ENCODE measurements at places on chromosomes 3 and 15.

DNA sequence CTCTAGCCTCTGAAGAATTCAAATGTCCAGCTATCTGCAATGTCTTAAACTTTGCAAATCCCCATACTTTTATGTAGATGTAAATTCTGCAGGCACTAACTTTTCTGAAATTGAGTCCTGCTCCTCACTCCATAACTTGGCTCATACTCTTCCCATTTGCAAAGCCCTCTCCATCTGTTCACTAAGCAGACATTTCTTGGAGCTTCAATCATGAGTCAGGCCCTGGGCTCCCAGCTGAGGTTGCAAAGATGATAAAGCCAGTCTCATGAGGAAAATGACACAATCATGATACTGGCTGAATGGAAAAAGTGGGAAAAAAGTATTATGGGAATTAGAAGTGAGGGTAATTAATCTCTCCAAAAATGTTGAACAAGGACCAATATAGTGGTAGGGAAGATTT, 507.6 kb downstream of the NR2F2 start:
- DNase-seq, result no peak

DNA sequence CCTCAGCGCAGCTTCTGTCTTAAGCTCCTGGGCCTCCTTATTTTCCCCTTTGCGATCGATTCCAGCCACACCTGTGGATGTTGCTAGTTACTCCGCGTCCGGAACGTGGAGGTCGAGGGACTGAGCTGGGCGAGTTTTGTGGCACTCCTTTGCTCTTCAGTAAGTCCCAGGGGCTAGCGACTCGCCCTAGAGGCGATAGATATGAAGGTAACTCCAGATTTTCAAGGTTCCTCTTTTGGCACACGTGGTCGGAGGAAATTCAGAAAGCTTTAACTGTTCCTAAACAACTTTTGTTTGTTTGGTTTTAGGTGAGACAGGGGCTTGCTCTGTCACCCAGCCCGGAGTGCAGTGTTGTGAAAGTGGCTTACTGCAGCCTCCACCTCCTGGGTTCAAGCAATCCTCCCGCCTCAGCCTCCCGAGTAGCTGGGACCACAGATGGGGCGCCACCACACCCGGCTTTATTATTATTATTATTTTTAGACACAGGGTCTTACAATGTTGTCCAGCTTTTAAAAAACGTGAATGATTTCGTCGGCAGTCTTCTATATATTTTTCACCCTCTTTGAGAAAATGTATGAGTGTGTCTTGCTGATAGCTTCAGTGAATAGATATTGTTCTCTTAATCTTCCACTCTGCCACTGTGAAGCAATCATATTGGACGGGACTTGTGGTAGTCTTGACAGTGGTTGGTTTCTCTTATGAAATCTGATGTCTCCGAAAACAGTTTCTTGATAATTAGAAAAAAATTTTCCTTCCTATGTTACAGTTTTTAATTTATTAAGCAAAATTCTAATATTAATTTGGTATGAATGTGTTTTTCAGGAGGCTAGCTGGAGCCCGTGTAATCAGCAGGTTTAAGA, 785 bp downstream of the MFSD1 start:
- no peak for DNase-seq

GRCh38 chr15:27167738-27168137, 196.8 kb downstream of the GABRG3 start:
- no peak for DNase-seq

- no peak for DNase-seq
Measured at GRCh38 chr3:44031387-44032380, 210.0 kb upstream of the TOPAZ1 start.

- no peak for DNase-seq
Measured at GRCh38 chr3:43733459-43734384, 43.0 kb downstream of the ABHD5 start.

- peak; percentile 49 for DNase-seq
Measured at GRCh38 chr3:122560680-122561079, 3.4 kb downstream of the PARP9 start.

DNA sequence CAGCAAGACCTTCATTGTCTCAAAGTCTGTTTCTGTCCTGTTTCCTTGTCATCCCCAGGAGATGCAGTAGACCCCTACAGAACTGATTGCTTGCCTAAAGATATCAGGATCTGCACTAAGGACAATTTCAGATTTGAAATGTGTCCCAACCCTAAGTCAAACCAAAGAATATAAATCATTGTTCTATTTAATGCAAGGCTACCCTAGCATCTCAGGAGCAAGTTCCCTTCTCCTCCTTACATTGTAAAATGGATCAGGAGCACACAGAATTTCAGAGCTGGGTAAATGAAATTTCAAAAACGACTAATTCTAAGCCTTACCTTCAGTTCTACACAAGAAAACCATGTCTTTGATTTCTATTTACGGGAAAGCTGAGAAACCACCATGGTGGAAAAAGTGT, 360.9 kb upstream of the KCNH8 start:
- DNase-seq, result no peak

- DNase-seq, result no peak
Measured at GRCh38 chr3:14282001-14282705, 103.5 kb downstream of the LSM3 start.

- no peak for DNase-seq
Measured at GRCh38 chr3:141456301-141456625, 30.6 kb upstream of the RASA2 start.

GRCh38 chr15:87715252-87715651, 541.3 kb downstream of the NTRK3 start:
- no peak for DNase-seq

DNA sequence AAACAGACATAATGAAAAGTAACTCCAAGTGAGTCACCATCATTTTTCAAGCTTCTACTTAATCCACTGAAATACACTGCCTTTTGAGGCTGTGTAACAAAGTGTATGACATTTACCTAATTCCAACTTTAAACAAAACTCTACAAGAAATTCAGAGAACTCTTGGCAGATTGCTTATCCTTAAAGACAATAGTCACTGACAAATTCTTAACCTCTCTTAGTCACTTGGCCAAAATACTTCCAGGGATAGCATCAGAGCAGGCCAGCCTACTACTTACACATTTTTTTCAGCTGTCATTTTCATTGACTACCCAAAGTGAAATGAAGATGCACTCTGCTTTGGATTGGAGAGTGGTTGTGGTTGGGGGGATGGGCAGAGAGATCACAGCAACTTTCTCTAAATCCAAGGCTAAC, 3.6 kb downstream of the WWTR1 start:
- no peak for DNase-seq

- peak; percentile 7 for DNase-seq
Measured at GRCh38 chr3:81581966-81582599, 179.4 kb downstream of the GBE1 start.

- DNase-seq, result no peak
Measured at GRCh38 chr3:49004352-49005302, 2.6 kb upstream of the WDR6 start.

DNA sequence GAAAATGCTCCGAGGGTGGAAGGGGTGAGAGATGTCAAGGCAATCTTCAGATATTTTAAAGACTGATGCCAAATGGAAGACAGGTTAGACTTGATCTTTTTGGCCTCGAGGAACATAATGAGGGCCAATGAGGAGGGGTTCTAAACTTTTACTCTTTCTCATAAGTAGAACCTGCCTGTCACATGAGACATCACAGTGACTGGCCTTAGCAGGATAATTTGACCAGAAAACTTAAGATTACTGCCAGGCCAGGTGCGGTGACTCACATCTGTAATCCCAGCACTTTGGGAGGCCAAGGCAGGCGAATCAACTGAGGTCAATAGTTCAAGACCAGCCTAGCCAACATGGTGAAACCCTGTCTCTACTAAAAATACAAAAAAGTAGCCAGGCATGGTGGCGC, 12.2 kb downstream of the TM4SF4 start:
- DNase-seq, result no peak

- no peak for DNase-seq
Measured at GRCh38 chr3:138809500-138810256, 25.1 kb downstream of the PIK3CB start.

DNA sequence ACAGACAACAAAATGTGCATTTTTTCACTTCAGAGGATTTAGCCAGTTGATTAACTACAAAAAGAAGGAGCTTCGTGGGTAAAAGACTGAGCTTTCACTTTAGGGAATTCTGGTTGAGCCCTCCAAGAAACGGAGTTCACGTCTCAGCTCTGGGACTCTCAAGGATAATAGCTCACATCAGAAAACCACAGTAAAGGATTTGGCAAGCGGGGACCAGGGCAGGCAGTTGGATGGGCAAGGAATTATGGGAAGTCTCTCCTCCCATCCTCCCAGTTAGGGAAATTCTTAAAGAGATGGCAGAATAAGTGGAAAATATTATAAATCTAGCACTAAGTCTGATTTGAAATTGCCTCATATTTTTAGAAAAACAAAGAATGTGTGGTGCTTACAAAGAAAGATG, 188.3 kb upstream of the EOMES start:
- no peak for DNase-seq

GRCh38 chr15:31852933-31853799, 177.1 kb upstream of the CHRNA7 start:
- no peak for DNase-seq

GRCh38 chr3:37993460-37993819, 2.9 kb downstream of the VILL start:
- no peak for DNase-seq

DNA sequence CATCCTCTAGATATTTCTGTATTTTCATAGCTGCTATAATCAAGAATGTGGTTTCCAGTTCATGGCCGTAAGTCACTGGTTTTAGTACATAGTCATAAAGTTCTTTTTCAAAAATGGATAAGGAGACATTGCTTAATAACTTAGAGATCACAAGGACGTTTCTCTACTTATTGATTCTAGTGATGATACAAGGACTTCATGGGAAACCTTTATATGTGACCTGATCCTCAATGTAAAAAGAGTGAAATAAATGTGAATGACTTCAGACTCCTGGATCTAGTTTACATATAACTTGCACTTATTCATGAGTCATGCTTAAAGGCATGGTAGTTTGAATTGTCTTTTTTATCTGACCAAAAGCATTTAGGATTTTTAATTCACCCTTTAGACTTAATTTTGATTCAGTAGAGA, 35.2 kb downstream of the TSC22D2 start:
- no peak for DNase-seq

- DNase-seq, result no peak
Measured at GRCh38 chr15:69973102-69973714, 124.5 kb downstream of the TLE3 start.

DNA sequence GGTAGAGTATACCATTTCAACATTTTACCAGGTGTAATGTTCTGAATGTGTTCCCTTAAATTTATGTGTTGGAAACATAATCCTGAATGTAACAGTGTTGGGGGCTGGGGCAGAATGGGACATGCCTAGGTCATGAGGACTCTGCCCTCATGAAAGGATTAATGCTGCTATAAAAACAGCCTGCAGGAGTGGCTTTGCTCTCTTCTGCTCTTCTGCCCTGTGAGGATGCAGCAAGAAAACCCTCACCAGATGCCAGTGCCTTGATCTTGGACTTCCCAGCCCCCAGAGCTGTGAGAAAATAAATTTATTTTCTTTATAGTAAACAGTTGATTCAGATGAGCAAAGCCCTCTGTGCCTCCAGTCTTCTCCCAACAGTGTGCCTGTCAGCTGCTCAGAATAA, 326.0 kb upstream of the ONECUT1 start:
- no peak for DNase-seq

- no peak for DNase-seq
Measured at GRCh38 chr3:4552811-4553210, 59.7 kb downstream of the ITPR1 start.

DNA sequence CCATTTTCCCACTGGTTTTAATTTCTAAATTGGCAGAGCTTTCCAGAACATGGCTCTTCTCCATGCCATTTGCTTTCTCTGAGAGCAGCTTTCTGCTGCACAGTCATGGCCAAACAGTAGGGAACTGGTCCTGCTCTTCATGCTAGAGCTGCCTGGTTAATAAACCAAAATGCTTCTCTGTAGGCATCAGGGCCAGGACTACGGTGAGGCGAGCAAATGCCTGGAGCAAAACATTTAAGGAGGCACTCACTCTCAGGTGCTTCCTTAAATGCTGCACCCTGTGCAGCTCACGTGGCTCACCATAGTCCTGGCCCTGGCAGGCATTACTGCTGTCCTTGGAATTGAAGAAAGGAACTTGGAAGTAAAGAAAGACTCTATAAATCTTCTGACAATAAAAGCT, 48.5 kb upstream of the PPP2R3A start:
- no peak for DNase-seq

DNA sequence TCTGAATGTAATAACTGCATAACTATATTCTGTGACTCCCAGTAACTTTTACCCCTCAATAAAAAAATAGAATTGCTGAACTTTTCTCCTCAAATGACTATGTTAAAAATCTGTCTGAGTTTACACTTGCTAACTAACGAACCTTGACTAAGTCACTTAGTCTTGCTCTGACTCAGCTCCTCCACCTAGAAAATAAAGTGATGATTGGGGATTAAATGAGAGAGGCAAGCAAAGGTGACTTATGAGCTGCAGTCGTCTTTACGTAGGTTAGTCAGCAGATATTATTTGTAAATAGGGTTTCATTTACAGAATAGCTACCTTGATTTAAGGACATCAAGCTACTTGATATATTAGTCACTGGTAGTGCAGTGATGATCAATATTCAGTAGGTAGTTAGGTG, 476.9 kb downstream of the MECOM start:
- no peak for DNase-seq

GRCh38 chr3:86828751-86829150, 162.2 kb downstream of the VGLL3 start:
- DNase-seq, result no peak

DNA sequence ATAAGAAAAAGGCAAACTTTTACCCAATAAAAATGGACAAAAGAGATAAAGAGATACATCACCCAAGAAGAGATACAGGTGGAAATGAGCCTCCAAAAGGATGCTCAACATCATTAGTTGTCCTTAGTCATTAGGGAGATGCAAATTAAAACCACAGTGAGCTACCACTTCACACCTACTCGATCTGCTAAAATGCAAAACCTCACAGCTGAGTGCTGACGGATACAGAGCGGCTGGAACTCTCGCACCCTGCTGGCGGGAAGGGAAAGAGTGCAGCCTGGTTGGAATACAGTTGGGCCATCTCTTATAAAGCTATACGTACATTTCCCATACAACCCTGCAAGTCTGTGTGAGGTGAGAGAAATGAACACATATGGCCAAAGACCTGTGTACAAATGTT, 78.5 kb upstream of the PRR20G start:
- DNase-seq, result no peak

GRCh38 chr3:53139906-53140846, 9.9 kb upstream of the RFT1 start:
- DNase-seq, result no peak
